ENCODE measurements at places on chromosomes 1 and 21.
A peak's percentile ranks its signal among the peaks of the same experiment; 100 is the strongest.

GRCh38 chr1:155860970-155861510, 1.7 kb downstream of the SYT11 start:
- no peak for DNase-seq

GRCh38 chr1:31944205-31945089, 6.3 kb upstream of the PTP4A2 start:
- peak; percentile 64 for DNase-seq

DNA sequence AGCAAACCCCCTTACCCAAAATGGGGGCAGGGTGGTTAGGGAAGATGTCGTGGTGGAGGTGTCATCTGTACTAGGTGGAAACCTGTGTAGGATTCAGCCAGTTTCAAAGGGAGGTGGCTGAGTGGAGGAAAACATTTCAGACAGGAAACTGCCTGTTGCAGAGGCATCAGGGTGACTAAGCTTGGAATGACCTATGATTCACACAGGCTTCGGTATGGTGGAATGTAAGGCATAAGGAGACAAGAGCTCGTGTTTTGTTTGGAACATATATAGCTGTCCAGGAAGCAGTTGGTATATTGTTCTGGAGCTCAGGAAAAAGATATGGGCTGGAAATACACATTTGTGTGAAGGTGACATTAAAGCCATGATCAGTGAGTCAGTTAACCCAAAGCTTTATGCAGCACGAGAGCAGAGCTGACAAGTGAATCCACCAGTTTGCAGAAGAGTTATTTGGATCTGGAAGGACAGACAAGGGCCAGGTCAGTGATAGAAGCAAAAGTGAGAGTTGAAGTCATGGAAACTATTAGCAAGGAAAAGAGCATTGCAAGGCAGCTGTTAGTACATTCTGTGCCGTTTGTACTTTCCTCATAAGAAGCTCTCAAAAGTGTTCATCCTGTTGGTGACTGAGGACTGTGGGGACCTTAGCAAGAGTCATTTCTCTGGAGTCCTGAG, 12.2 kb downstream of the UTP25 start:
- DNase-seq, result no peak

DNA sequence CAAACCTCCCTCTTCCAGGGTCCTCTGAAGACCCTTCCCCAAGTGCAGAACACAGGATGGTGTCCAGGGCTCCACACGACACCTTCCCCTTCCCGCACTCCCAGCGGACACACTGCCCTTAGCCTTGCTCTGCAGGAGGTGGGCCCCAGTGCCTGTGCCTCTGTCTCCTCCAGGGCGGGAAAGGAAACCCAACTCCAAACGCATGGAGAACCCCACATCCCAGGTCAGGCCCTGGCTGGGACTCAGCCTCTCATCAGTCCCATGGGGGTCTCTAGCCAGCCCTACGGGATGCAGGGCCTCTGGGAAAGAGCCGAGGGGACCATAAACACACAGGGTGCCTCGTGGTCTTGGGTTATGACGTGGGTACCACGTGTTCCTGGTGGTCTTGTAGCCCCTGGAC, 5.6 kb upstream of the SMYD3 start:
- no peak for DNase-seq

- DNase-seq, result no peak
These were observed 6.0 kb downstream of the MASP2 start for GRCh38 chr1:11041048-11041447.

DNA sequence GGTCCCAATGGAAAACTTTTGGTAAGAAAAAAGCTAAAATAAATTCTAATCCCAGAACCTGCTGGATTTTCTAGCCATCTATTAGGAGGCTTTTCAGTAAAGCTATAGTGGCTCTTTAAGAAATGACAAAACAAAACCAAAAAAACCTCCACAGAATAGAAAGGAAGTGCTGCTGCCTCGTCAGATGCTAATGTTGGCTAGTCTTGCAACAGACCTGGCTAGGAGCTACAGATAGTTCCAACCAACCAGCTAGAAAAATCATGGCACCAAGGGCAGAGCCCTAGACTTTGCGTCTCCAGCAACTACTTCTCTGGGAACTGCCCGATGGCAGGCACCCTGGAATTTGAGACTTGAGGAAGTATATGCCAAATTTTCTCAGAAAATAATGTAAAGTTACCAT, 7.6 kb downstream of the CD101 start:
- DNase-seq, result no peak

DNA sequence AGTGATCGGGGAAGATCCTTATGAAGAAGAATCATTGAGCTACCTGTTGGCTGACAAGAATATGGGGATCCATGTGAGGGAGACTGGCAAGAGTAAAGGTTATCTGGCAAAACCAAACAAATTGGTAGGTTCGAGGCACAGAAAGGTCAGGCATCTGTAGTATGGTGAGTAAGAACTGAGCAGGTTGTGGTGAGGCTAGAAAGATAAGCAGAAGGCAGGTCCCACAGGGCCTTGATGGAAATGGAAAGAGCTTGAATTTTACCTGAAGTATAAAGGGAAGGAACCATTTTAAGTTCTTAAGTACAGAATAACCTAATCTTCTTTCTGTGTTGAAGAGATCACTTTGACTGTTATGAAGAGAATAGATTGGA, 11.1 kb downstream of the PTPRC start:
- no peak for DNase-seq

- no peak for DNase-seq
These were observed 6.0 kb downstream of the TMPRSS2 start for GRCh38 chr21:41501919-41502318.

- no peak for DNase-seq
These were observed 64.8 kb downstream of the ERG start for GRCh38 chr21:38433471-38433870.

DNA sequence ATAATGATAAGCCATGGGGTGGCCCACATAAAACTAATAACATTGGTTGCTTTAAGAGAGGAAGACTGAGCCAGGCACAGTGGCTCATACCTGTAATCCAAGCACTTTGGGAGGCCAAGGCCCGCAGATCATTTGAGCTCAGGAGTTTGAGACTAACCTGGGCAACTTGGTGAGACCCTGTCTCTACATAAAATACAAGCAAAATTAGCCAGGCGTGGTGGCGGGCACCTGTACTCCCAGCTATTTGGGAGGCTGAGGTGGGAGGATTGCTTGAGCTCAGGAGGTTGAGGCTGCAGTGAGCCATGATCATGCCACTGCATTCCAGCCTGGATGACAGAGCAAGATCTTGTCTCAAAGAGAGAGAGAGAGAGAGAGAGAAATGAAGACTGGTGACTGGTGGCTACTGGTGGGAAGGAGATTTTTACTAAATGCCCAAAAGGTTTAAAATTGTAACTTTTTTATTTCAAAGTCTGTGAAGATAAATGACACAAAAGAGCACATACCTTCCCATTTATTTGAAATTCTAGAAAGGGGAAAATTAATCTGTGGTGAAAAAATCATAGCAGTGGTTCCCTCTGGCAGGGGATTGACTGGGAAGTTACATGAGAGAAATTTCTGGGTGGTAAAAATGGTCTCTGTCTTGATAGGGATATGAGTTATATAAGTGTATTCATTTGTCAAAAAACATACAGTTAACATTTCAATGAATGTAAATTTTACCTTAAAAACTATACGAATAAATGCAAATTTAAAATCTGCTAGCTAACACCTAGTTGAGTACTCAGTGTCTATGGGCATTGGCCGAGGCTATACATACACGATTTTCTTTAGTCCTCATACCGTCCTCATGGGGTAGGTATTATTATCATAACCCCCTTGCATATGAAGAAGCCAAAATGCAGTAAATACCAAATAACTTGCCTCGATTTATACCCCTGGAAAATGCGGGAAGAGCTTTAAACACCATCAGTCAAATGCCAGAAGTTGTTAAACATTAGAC, 2.2 kb upstream of the NBPF1 start:
- no peak for DNase-seq

- DNase-seq, result no peak
These were observed 374.7 kb downstream of the NPHP4 start for GRCh38 chr1:5617546-5617945.

- no peak for DNase-seq
These were observed 53.8 kb downstream of the PLPP3 start for GRCh38 chr1:56525489-56526041.

DNA sequence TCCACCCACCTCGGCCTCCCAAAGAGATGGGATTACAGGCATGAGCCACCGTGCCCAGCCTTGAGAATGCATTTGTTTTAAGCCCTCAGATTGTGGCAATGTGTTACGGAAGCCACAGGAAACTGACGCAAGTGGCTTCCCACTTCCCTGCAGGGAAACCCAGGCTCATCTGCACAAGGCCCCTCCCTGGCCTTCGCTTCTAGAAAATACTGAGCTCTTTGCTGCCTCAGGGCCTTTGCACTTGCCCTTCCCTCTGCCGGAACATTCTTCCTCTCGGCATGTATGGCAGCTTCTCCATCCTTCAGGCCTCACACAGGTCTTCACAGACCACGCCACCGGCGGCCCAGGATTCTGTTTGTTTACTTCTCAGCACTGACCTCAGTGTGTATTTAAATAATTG, 137.0 kb upstream of the TMEM51 start:
- no peak for DNase-seq

DNA sequence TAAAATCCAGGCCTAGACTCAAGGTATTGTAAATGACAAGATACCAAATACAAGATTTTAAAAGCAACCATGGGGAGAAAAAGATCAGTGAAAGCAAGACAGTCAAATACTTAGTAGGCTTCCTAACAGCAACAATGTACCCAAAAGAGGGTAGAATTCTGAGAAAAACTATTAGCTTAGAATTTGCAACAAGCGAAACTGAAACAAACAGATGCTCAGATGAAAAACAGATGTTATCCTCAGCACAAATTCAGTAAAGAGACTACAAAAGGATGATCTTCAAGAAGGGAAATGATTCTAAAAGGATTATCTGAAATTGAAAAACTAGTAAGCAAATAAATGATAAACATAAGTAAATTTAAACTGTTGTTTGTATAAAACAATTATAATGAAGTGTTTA, 40.0 kb downstream of the PDC start:
- DNase-seq, result no peak

DNA sequence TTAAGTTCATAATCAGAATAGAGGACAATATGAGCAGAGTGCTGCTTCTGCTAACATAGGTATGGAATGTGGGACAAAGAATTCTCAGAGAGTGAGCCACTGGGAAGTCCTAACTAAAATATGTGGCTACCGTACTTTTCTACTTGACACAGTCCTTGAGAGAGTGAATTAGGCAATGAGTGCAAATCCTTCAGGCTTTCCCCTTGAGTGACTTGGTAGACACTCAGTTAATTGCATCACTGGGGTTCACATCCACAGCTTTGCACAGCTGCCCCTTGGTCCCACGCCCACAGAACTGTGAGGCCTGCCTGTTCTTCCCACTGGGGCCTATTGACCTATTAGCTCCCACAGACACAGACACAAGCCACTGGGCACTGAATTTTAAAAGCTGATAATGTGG, 40.5 kb upstream of the PAXBP1 start:
- DNase-seq, result no peak

DNA sequence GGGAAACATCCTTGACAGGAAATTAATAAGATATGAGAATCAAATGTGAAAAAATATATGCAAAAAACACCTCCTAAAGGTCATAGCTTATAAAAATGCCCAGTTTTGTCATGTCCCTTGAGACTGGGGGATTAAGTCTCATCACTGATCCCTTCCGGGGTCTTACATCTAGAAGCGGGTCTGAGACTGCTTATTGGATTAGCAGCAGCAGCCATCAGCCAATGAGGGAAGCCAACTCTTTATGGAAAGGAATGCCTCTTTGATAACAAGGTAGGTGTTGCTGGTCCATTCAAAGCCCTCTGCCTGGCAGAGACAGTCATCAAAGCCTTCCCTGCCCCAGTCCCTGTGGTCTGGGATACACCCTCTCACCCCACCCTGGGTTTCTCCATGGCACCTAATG, 3.9 kb upstream of the CACNA1S start:
- no peak for DNase-seq

GRCh38 chr1:23624440-23624839, 65.1 kb upstream of the ID3 start:
- peak; percentile 23 for DNase-seq

GRCh38 chr1:231334079-231334666, 3.5 kb downstream of the EXOC8 start:
- no peak for DNase-seq

DNA sequence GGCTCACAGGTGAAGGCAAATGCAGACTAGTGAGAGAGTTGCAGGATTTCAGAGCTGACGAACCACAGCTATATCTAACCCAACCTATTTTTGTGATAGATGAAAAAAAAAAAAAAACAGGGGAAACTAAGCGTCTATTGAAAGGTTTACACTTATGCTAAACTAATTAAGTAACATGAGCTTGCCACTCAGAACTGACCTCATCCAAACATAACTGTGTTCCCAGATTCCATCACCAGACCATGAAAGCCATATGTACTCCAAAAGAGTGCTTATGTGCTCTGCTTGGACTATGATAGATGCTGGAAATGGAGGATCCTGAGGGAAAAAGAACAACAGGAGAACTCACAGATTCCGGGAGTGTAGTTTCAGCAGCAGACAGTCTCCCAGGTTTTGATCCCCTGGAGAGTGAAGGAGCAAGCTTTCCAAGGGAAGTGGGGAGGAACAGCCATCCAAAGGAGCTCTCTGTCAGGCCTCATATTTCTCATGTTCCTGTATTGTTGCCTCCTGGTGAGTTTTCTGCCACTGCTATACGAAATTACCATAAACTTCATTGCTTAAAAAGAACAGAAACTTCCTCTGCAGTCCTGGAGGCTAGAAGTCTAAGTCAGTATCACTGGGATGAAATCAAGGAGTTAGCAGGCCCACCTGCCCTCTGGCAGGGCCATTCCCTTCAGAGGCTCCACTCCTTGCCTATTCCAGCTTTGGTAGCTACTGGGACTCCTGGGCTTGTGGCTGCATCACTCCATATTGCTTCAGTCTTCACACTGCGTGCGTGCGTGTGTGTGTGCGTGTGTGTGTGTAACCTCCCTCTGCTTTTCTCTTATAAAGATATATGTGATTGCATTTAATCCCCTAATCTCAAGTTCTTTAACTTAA, 38.1 kb downstream of the NIBAN1 start:
- DNase-seq, result no peak

- DNase-seq, result peak; percentile 2
These were observed 47.0 kb downstream of the CYP2J2 start for GRCh38 chr1:59879574-59879973.

GRCh38 chr1:195733408-195733807, 874.8 kb downstream of the KCNT2 start:
- DNase-seq, result no peak

GRCh38 chr1:1918901-1919303, at the start of gene TMEM52:
TSS of gene TMEM52 (minus strand) at chr1:1919279. CDS start at chr1:1919265, 14 bp downstream.
- no peak for DNase-seq

GRCh38 chr1:1630191-1630964, 1.6 kb upstream of the MMP23B start:
- peak; percentile 89 for DNase-seq

GRCh38 chr1:233627823-233628222, 13.9 kb downstream of the KCNK1 start:
- DNase-seq, result no peak

GRCh38 chr1:196372896-196373536, 235.2 kb downstream of the KCNT2 start:
- no peak for DNase-seq

DNA sequence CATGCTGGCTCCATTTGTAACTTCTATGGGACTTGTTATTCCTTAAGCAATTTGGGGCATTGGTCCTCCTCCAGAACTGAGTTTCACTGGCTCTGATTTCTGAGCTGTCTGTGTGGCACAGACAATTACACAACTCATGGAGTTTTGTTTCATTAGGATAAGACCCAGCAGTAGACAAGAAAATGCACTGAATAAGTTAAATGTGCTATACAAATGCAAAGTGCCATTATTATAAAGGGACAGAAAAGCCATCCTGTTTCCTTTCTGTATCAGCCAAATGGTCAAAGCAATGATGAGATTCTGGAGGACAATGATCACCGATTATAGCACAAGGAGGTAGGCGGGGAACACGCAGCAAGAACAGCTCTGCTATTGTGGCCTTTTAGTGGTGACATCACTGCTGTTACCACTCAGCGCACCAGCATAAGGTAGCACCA, 81.9 kb downstream of the CNIH3 start:
- no peak for DNase-seq
